ENCODE measurements at places on chromosomes 6 and 20.

DNA sequence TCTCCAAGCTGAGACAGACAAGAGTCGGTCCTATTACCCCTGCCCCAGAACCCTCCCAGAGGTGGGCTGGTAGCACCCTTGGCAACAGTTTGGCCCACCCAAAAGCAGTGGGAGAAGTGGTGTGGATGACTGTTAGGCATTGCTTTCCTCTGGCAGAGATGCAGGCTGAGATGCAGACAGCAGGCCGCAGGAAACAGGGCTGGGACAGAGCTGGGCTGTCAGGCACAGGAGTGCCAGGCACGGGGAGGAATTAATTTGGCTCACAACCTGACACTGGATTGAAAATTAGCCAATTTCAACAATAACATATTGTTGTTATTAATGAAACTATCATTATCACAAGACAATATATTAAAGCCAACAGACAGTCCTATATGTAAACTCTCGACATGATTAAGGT lies 15.7 kb upstream of the SIRT5 start:
- no peak for DNase-seq

- no peak for DNase-seq
These were observed 315.3 kb upstream of the SLC35B3 start for GRCh38 chr6:8750627-8751026.

DNA sequence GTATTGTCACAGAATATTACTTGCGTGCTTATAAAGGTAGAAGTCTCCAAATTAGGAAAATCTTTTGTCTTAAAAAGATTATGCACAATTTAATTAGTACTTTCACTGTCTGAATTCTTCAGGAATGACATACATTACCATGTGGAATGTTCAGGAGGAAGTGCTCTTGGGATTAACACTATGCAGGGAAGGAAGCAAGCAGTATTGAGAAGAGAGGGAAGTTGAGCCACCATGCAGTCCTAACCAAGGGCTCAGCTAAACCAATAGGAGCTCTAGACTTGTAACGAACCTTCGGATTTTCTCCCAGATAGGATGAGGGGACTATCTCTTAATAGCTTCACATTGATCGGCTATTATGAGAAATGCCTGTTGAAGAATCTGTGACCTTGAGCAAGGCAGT lies 918.4 kb upstream of the MANEA start:
- DNase-seq: no peak

DNA sequence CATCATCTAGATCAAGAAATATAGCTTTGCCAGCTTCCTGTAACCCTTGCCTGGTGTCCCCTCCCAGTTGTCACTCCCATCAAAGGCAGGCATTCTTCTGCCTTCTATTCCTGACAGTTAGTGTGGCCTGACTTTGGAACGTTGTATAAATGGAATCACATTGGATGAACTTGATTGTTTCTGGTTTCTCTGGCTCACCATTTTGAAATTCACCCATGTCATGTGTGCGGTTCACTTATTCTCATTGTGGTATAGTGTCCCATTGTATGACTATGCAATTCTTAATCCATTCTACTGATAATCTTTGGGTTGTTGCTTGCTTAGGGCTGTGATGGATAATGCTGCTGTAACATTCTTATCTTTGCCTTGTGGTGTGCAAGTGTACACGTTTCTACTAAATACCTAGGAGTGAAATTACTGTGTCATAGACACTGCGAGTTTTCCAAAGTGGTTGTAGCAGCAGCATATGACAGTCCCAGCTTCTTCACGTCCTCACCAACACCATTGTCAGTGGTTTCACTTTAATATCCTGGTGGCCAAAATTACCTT lies 73.2 kb downstream of the VEGFA start:
- no peak for DNase-seq

GRCh38 chr20:25177890-25178321 lies 17.6 kb upstream of the ENTPD6 start:
- peak; percentile 54 for DNase-seq

DNA sequence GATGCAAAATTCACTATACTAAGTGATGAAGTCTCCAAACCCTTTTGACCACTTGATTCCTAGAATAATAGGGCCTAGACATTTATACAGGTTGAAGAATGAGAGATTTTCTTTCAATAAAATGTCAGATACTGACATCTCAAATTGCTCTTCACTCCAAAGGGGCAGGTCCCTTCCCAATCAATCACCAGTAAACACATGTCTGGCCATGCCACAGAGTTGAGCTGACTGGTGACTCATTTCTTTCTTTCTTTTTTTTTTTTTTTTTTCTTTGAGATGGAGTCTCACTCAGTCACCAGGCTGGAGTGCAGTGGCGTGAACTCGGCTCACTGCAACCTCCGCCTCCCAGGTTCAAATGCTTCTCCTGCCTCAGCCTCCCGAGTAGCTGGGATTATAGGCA lies 388.6 kb upstream of the BTBD3 start:
- DNase-seq: no peak

DNA sequence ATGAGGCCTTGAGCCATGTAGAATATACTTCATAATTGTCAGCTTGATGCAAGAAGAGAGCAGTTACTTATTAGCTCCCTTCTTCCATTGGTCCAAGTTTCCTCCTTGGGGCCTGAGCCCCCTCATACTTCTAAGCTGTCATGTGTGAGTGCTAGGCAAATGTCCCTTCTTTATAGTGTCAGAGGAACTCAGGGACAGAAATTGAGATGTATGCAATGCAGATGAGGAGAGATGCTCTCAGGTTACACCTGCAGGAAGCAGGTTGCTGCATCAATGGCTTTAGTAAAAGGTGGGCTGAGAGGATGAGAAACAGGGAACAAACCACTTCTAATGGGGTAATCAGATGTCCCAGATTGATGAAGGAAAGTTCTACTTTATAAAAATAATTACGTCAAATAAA lies 6.7 kb upstream of the PDSS2 start:
- DNase-seq: no peak

- no peak for DNase-seq
These were observed 445.3 kb upstream of the SYNCRIP start for GRCh38 chr6:86087954-86088353.

DNA sequence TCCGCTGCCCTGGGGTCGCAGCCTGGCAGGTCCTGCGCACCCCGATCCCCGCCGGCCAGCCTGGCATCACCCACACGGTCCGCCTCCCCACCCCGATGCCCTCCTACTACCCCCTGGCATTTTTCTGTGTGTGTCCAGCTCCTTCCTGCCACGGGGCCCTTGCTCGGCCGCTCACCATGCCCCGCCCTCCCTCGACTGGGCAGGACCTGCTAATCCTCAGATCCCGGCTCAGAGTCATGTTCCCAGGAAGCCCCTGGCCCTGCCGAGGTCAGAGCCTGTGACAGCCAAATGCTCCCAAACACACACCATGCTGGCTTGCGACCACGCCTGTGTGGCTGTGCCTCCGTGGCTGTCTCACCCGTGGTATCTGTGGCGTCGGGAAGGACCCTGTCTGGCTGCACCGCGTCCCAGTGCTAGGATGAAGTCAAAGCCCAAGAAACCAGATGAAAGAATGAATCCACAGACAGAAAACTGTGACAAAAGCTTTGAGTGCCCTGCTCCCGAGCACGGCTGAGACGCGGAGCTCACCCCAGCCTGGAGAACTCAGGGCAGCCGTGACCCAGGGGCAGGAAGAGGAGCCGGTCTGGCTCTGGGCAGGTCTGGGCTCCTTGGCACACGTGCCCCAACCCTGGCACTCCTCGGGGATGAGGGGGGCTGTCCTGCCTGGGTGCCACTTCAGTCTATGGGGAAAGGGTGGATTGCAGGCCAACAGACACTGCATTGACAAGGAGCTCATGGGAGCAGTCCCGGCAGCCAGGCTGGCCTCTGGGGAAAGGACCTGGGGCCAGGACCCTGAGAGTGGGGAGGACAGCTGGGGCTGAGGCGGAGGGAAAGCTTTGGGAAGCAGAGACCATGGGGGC lies 20.8 kb upstream of the SLCO4A1 start:
- DNase-seq: no peak

GRCh38 chr20:36632487-36633284 lies 13.3 kb downstream of the SLA2 start:
- DNase-seq: no peak

DNA sequence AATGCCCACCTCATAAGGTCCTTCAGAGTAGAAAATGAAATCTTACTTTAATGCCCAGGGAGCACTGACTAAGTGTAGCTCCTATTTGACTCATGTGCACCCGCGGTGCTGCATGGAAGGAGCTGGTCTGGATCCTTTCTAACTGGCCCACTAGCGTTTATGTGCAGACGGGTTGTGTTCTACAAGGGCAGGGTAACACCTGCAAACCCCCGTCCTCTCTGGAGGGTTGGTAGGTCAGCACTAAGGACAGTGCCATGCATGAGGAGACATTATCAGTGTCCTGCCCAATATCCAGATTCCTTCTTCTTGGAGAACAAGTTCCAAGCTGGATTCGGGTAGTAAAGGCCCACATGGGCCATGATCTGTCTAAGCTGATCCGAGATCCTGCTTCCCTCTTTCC lies 140.3 kb downstream of the ANKRD60 start:
- DNase-seq: no peak

DNA sequence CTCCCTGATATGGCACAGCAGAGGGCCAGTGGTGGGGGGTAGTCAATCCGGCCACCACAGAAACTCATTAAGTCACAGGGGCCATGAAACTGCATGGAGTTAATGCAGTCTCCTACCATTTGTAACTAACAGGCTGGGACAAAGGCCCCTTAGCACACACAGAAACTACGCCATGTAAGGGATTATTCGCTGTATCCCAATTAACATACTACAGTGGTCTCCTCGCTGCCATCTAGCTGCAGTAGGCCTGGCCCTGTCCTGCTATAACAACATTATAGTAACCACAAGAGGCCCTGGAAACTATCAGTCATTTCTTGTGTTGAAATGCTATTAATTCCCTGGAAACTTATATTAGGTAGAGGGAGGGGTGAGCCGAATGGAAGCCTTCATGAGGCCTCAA lies 72.3 kb upstream of the CCN2 start:
- peak; percentile 8 for DNase-seq

GRCh38 chr6:131936156-131936555 lies 15.0 kb downstream of the CCN2 start:
- DNase-seq: no peak

DNA sequence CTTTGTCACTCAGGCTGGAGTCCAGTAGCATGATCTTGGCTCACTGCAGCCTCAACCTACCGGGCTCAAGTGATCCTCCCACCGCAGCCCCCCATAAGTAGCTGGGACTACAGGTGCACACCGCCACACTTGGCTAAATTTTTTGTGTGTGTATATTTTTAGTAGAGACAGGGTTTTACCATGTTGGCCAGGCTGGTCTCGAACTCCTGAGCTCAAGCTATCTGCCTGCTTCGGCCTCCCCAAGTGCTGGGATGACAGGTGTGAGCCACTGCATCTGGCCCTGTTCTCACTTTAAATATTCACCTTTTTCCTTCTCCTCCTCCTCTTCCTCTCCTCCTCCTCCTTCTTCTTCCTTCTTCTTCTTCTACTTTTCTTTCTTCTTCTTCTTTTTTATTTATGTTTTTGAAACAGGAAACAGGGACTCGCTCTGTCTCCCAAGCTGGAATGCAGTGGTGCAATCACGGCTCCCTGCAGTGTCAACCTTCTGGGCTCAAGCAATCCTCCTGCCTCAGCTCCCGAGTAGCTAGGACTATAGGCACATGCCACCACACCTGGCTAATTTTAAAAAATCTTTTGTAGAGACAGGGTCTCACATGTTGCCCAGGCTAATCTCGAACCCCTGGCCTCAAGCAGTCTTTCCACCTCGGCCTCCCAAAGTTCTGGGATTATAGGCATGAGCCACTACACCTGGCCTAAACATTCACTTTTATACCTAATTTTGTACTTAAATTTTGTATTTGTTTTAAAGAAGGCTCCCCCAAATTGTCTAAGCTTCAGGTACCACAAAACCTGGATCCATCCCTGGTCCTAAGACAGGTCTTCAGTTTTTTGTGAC lies 47.2 kb upstream of the NCOA3 start:
- no peak for DNase-seq

DNA sequence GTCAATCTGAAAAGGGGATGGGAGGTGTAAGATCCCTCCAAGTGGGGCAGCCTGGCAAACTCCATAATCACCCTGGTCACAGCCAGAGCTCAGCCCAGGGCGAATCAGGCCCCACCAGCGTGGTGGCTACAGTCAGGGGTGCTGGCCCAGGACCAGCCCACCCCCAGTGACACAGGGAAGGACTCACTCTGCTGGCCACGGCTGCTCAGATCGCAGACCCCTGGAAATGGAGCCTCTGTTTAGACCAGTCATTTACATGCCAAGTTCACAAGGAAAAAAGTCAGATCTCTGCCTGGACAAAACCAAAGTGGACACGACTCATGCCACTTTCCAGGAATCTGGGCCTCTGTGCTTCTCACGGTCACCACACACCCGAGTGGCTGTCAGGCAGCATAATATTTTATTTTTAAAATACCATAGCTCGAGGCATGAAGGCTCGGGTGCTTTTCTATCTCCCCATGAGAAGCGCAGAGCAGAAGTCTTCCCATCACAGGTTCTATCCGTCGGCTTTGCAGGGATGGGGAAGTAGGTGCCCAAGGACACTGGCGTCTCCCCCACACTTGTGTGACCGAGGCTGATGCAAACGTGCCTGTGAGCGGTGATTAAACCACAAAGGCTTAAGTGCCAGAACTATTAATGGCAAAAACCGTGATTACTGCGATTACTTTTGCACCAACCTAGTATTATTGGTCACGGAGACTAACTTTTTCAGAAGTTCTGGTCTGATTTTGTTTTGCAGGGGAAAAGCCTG lies 13.0 kb downstream of the PXDC1 start:
- no peak for DNase-seq

GRCh38 chr20:1177680-1178079 lies 7.1 kb downstream of the TMEM74B start:
- no peak for DNase-seq

DNA sequence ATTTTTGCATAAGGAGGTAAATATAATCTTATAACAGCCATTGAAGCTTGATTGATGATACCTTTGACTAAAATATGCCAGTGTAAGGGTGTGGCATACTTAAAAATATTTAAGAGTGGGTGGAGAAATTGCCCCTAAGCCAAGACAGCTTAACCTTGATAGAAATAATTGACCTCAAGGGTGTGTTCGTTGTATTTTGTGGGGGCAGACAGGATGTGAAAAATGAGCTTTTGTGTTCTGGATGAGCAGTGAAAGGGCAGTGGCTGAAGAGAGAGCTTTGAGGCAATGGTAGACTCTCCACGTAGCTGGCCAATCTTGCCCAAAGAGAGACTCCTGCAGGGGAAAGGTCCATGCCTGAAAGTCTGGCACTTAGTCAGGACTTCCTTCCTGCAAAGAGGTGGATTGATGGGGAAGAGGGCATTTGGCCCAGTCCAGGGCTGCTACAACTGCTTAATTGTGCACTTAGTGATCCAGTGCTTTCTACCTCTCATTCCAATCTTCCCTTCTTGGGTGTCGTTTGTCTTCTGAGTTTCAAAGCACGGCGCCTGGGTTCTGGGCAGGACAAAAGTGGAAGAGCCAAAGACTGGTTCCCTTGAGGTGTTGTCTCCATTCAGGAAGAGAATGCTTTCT lies 15.6 kb upstream of the CD109 start:
- no peak for DNase-seq

GRCh38 chr6:159527351-159527750 lies 165.7 kb downstream of the SOD2 start:
- no peak for DNase-seq

DNA sequence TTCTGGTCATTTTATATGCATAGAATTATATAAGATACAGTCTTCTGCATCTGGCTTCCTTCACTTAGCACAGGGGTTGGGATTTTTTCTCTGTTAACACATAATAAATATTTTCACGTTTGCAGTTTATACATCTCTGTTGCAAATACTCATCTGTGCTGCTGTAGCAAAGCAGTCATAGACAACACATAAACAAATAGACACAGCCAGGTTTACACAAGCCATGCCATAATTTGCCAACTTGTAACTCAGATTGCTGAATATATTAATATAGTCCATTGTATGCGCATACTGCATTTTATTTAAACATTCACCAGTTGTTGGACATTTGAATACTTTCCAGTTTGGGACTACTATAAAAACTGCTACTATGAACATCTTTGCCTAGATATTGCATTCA lies 35.0 kb downstream of the LMBRD1 start:
- DNase-seq: no peak

Measured in astrocyte (in vitro differentiated cells and primary cell).